ENCODE measurements at places on chromosomes 13 and 19.
A peak's percentile ranks its signal among the peaks of the same experiment; 100 is the strongest.

DNA sequence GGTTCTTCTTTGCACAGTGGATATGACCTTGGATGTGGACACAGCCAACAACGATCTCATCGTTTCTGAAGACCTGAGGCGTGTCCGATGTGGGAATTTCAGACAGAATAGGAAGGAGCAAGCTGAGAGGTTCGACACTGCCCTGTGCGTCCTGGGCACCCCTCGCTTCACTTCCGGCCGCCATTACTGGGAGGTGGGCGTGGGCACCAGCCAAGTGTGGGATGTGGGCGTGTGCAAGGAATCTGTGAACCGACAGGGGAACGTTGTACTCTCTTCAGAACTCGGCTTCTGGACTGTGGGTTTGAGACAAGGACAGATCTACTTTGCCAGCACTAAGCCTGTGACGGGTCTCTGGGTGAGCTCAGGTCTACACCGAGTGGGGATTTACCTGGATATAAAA is 9.4 kb downstream of the RFPL4AL1 start:
- DNase-seq: no peak

DNA sequence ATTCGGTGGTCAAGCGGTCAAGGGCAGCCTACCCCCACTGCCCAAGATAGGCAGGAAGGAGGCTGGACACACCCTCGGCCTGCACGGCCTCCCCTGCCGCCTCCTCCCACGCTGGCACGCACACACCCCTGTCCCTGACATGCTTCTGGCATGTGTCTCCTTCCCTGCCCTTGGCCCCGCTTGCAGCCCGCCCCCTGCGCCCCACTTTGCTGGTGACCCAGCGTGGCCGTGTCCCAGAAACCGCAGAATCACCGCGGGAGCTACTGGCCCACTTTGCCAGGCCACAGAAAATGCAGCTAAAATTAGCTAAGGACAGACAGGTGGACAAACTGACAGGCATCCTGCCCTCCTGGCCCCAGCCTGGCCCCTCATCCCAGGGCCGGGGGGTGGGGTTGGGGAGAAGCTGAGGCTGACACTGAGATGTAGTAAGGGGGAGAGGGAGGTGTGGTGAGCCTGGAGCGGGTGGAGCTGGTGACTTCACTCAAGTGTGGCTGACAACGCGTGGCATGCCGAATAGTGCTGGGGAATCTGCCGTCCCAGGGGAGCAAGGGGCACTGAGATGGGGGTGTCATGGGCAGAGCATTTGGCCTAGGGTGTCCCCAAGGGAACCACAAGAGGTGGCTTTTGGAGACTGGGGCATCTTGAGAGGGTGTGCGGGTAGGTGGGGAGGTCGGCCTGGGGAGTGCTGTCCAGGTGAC is 2.4 kb downstream of the SHANK1 start:
- no peak for DNase-seq

DNA sequence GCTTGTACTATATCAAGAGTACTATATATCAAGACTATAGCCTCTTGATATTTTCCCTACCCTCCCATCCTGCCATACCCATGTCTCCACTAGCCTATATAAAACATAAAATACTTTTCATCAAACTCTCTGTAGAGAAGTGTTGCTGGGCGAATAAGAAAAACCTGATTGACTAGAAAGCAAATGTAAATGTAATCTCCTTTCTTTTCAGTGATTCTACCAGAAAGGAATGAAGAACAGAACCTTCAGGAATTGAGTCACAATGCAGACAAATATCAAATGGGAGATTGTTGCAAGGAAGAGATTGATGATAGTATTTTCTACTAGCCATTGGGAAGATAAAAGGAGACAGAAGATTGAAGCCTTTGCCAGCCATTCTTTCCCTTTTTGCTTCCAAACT is 89.2 kb downstream of the KCNRG start:
- no peak for DNase-seq

DNA sequence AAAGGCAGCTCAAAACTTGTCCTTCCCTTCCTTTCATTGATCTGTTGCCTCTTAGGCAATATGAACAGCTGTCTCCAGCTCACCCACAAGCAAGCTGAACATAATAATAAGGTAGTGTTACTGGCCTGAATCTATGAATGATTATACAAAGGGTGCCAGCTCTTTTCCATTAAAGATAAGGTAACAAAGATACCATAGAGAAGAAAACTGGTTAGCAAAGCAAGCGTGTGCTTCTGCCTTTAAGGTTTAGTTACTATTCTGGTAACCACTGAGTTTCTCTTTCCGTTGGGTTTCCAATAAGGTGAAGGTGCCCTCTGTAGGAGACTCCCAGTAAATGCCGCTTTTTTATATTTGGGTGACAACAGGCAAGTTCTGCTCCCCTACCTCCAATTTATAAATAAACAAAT is 12.1 kb upstream of the DACH1 start:
- DNase-seq: no peak

DNA sequence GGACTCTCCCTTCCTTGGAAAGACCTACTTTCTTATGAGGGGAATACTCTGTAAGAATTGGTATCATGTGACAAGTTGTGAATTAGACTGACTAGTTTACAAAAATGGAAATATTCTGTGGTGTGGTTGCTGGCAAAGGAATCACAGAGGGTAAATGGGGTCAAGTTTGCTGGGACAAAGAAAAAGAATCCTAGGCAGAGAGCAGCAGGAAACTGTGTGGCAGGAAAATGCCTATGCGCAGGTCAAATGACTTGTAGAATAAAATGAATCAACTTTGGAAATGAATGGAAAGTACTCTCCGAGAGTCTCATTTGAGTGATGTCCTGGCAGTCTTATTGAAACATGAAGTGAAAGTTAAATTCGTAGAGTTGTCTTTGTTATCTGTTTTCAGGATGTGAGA is 1250.7 kb downstream of the UQCRFS1 start:
- no peak for DNase-seq

- peak; percentile 48 for DNase-seq
Observed at GRCh38 chr19:39951686-39952085, 17.3 kb upstream of the FCGBP start.

DNA sequence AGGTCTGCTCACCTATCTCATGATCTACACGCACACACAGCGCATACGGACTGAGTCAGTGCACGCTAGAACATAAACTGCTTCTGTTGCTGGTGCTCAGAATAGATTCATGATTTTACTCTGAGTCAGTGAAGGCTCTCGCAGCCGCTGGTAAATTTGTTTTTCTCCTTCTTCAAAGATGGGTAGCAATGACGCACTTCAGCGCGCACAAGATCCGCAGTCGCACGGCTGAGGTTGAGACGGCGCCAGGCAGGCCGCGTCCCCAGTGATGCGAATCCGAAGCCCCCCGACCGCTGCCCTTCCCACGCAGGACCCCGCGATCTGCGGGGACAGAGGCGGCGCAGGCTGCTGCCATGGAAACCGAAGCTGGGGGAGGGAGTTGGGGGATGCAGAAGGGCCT is 103.7 kb upstream of the USP29 start:
- DNase-seq: no peak

DNA sequence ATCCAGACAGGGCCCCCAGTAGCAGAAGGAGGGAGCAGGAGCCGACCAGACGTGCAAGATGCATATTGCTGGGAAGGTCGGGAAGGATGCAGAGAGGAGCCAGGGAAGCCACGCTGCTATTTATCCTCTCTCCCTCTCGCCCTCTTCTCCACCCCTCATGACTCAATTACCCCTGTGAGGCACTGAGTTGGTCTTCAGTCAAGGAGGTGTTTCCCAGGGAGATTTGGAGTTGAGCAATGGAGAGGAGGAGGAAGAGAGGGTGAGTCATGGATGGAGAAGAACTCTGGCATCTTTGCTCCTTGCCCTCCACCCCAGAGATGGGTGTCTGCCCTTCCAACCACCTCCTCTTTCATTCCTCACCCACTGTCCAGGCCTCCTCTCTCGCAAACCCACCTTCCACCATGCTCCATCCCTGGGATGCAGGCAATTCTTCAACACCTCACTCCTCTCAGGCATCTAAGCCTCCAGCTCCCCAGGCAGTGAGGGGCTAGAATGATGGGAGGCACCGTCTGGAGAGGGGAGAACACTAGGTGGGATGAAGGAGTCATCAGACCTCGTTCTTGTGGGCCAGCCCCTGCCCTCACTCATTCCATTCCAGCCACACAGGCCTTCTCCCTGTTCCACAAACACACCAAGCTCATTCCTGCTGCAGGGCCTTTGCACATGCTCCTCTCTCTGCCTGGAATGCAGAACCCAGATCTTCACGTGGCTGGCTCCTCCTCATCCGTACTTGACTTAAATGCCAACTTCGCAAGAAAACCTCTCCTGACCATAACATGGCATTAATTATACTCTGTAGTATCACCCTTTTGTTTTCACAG is at the start of gene SBSN:
TSS of gene SBSN (minus strand) at position 94 of the 821 bp plus-strand sequence. CDS start at position 64, 30 bp downstream.
- DNase-seq: peak; percentile 81
